ENCODE measurements at places on chromosomes 3 and 15.

DNA sequence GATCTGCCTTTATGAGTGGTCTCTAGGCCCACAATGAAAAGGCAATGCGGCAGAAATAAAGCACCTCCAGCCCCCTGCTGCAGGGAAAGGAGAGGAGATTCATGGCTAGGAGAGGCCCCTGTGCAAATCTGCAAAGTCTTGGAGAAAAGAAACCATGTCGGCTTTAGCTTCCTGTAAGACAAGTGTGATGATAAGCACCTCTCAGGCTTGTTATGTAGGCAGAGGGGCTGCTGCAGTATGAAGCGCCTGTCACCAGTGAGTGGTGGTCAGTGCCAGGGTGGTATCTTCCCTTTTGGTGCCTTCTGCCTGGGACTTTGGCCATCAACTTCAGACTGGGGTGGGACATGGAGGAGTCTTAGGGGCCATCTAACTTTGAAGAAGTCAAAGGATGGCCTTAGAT, 59.2 kb upstream of the ARHGEF3 start:
- DNase-seq: no peak

- no peak for DNase-seq
These were observed 5.5 kb downstream of the IFT80 start for GRCh38 chr3:160393346-160394008.

- DNase-seq: no peak
These were observed 121.2 kb upstream of the GAP43 start for GRCh38 chr3:115502128-115502527.

DNA sequence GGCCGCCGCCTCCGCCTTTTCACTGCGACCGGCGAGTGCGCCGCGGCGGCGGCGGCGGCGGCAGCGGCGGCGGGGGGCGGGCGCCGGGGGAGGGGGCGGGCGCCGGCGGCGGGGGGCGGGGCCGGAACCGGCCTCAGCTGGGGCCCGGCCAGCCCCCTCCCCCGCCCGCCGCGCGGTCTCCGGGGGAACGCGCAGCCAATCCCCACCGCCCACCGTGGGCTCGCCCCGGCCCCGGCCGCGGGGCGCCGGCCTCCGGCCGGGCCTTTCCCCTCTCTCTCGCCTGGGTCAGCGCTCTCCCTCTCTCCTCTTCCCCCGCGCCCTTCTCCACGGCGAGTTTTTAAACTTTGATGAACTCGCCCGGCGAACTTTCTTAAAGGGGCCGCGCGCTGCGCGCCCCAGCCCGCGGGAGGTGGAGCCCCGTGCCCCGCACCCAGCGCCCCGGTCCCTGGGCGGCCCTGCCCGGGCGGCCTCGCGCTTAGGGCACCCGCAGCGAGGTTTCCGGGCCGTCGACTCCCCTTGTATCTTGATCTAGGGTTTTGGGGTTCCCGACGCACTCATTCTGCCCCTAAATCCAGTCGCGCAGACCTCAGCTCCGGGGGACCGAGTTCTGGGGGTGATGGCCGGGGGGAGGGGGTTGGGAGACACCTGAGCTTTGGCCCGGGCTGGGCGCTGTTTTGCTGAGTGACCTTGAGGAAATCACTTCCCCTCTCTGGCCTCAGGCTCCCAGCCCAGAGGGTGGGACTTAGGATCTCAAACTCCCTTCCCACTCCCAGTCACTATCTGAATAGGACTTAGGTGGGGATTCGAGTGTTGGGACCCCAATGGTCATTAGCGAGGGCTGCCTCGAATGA, at the start of gene RBPMS2:
Gene RBPMS2 (minus strand): TSS at position 39 of the 851 bp plus-strand sequence. CDS start 270 bp downstream, outside the sequence.
- no peak for DNase-seq

GRCh38 chr3:75814797-75815196, 29.4 kb upstream of the ZNF717 start:
- DNase-seq: no peak

DNA sequence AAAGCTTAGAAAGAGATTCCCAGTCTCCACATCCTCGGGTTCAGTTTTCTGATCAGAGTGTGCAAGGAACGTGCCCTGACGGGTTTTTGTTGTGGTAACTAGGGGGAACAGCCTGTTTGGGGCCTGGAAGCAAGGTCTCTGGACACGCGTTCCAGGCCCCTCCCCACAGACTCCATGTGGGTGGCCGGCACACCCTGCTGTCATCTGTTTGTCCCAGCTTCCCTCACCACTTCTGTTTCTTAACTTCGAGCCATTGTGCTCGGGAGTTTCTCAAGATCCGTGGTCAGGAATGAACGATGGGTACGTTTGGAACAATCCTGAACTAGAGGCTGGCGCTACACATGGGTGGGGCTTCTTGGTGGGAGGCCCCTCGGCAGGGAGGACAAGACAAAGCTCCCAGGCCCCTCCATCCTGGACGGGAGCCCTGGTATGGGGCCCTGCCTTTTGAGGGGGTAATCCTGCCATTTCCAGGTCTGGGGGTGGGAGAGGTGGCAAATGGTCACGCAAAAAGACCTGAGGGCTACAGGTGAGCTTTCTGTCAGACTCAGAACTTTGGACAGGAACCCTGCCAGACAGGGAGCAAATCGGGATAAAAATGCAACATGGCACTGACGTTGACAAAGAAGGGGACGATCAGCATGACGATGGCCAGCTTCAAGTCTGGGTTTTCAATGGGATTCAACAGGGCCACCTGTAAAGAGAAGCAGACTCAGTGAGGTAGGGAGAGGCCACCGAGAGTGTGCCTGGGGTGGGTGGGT, 8.5 kb upstream of the MUSTN1 start:
- DNase-seq: no peak

DNA sequence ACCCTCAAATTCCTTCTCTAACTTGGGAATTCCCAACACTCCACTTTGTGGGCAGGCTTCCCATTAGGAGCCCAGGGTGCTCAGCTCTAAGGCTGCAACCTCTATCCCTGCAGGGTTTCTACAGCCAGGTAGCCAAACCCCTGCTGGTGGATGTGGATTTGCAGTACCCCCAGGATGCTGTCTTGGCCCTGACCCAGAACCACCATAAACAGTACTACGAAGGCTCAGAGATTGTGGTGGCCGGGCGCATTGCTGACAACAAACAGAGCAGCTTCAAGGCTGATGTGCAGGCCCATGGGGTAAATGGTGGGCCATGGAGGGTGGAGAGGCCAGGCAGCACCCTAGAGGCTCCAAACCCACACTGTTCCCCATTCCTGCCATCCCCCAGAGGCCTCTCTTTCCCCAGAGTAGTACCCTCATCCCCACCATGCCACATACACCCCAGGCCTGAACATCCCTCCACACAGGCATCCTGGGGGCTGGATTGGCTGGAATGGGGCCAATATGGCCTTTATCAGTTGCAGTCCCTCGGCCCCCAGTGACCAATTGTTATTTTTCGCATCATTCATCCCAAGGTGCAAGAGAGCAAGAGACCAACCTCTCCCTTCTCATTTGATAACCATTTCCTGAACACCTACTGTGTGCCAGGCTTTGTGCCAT, 7.7 kb downstream of the ITIH1 start:
- DNase-seq: no peak

DNA sequence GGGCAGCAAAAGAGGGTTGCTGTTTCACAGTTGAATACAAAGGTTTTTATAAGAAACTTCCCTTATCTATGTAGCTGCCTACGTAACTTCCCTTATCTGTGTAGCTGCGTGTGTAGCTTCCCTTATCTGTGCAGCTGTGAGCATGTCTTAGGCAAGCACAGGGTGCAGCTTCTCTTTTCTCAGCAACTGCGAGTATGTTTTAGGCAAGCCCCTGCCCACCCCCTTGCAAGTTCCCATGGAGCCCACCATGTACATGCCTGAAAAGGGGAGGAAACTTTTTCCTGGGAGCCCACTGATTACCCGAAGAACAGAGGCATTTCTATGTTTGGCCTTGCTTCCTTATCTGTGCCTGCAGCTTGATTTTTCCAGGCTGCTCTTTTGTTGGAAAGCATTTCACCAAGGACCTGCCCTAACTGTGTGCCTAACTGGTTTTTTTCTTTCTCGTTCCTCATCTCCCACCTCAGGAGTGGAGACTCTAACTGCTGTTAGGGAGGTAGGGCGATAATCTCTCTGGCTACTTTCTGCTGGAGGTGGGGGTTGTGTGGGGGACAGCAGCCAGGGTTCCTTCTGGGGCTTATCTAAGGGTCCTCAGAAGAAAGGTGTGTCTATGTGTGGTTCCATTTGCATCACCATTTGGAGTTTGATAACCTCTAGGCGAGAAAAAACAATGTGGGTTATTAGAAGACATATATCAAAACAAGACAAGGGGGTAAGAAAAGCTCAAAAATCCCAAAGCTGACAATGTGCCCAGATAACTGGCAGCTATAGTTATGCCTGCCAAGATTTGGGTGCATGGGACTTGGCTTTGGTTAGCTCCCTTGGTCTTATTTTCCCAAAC, 26.0 kb downstream of the SORD start:
- DNase-seq: no peak

DNA sequence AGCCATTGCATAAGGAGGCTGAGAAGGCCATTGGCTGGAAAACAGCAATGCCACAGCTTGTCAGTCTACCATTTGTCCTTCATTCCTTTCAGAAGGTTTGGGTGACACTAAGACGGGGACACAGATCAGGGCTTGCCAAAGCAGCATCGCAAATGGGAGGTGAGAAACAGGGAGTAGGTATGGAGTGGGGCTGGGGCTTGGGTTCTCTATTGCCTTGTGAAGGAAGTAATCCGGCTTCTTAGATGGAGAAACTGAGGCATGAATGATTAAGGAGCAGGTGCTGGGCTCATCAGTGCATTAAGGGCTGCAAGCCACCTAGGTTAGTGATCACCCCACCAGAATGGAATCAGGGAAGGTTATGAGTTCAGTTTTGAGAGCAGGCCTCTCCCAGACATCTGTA, 115.6 kb upstream of the NMNAT3 start:
- no peak for DNase-seq

GRCh38 chr15:39851500-39852092, 68.5 kb downstream of the GPR176 start:
- no peak for DNase-seq

GRCh38 chr3:187618722-187619121, 51.5 kb downstream of the SST start:
- no peak for DNase-seq

- no peak for DNase-seq
These were observed 106.8 kb downstream of the BBX start for GRCh38 chr3:107629566-107629965.

- DNase-seq: no peak
These were observed 195.4 kb downstream of the OPA1 start for GRCh38 chr3:193788189-193788991.

GRCh38 chr3:52384019-52384761, 60.7 kb downstream of the SEMA3G start:
- no peak for DNase-seq

DNA sequence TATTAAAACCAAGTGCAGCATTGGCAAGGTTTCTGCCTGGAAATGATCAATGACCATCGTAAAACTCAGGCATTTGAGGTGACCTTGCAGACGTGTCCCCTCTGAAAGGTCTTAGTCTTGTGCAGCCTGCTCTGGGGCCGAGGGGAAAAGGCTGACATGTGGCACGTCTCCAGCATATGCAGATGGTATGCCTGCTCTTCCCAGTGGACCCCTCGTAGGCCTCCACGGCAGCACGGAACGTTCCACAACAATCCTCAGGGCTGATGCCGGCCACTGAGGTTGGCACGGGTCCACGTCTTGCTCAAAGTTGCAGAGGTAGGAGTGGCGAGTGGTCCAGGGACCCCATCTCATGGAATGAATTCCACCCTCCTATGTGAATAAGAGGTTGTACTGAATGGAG, 247.5 kb upstream of the LYSMD4 start:
- DNase-seq: no peak

DNA sequence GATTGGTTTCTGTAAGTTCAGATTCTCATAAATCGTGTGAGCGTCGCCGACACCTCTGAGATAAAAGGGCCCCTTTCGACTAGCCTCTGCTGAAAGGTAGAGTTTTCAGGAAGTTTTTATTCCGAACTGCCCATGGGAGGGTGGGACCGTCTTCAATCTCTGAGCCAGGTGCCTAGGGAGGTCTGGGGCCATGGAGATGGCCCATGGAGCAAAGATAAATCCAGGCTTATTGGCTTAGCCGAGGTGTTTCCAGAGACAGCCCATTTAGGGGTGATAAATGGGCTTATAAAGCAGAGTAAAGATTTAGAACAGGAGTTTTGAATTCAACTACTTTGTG, 442 bp downstream of the QTRT2 start:
- DNase-seq: no peak

- no peak for DNase-seq
These were observed 18.2 kb upstream of the CPNE9 start for GRCh38 chr3:9685216-9686049.

DNA sequence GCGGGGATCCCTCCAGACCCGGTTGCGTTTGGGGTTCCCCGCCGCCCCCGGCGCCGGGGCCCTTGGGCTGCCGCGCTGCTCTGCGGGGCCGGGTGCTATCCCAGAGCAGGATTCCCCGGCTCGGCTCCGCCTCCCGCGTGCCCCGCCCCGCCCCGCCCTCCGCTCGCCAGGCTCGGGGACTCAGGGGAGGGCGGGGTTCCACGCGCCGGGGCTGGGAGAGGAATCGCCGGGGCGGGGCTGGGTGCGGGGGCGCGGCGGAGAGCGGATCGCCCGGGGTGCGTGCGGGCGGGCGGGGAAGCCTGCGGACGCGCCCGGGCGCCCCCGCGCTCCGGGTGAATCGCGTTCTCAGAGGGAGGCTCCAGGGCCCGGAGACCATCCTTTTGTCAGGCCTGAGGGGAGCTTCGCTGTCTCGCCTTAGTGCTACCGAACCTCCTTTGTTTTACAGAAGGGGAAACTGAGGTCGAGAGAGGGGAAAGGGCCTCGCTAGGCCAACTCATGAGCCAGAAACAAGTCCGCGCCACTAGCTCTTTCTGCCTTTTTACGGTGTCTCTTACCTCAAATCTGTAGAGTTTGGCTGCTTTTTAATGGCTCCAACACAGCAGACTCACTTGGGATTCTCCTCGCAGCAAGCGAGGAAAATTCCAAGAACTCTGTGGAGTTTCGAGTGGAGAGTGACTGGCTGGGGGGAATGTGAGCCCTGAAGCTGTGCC, at the start of gene TMEM158:
Gene TMEM158 (minus strand): TSS at position 82 of the 710 bp plus-strand sequence. CDS start 260 bp downstream, outside the sequence.
- peak; percentile 60 for DNase-seq

GRCh38 chr3:131109156-131109555, 82.5 kb downstream of the NEK11 start:
- DNase-seq: no peak

- no peak for DNase-seq
These were observed 152.4 kb upstream of the MRPL3 start for GRCh38 chr3:131655070-131655690.

DNA sequence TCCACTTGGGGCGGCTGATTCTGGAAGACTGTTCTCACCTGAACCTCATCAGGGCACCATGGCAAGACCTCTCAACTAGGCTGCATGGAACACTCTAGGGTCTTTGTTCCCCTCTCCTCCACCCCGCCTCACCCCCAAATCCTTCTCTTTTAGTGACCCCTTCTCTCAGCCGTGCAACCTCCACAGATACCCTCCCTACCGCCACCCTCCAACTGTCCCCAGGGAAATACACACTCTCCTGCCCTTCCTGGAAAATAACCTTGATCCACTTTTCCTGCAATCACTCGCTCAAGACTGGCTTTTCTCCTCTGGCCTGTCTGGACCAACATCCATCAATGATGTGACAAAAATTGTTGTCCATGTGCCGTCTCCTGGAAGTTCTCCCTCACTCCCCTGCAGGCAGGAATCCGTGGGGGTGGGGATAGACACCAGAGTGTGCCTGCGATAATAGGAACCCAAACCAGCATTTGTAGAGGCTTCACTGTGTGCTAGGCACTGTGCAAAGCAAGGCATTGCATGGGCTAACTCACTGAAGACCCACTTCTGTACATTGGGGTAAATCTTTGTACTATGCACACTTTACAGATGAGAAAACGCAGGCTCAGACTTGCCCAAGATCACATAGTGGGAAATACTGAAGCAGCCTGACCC, 160.1 kb upstream of the UBE2E1 start:
- no peak for DNase-seq

- no peak for DNase-seq
These were observed 8.1 kb downstream of the FAM131A start for GRCh38 chr3:184345317-184346144.
